ENCODE measurements at places on chromosomes 12 and 14. TPM values are rescaled to one million over a fixed set of nuclear protein-coding genes. Genes with fewer than 3 reads are reported as not detected.

Gene ZDHHC22
- total RNA-seq, result not detected

Gene TBC1D30
- 12.5 TPM for total RNA-seq

Gene PAPLN
- 43.8 TPM for total RNA-seq

Gene TIMM9
- total RNA-seq, result 43.7 TPM

Gene METTL17
- 48.3 TPM for total RNA-seq

Gene CRACR2A
- total RNA-seq, result 11.8 TPM

Gene NOXRED1
- not detected for total RNA-seq

Gene LRRK2
- total RNA-seq, result 15.4 TPM

Gene GLIPR1L2
- 0.82 TPM for total RNA-seq

Gene FERMT2
- total RNA-seq, result 162 TPM

Gene DTX1
- total RNA-seq, result 80.9 TPM

Gene CHGA
- not detected for total RNA-seq

Gene MAP4K5
- total RNA-seq, result 78.9 TPM

Gene FAM222A
- total RNA-seq, result 0.94 TPM

Gene NXPH4
- 1.4 TPM for total RNA-seq

Gene PRICKLE1
- 10.9 TPM for total RNA-seq

Gene ART4
- total RNA-seq, result 3.9 TPM

Gene AQP6
- 0.56 TPM for total RNA-seq

Gene RAB15
- 2.6 TPM for total RNA-seq

Gene REP15
- total RNA-seq, result 1.3 TPM

Gene SRRM4
- total RNA-seq, result not detected

Gene ANGEL1
- 18.8 TPM for total RNA-seq

Gene TAMALIN
- total RNA-seq, result 67.9 TPM

Gene DHRS1
- 21.9 TPM for total RNA-seq

Gene LALBA
- total RNA-seq, result not detected

Gene TAS2R31
- total RNA-seq, result 5.8 TPM

Gene TGFB3
- 54.4 TPM for total RNA-seq

Gene MIP
- not detected for total RNA-seq

Gene FGF6
- not detected for total RNA-seq

Gene ALKBH2
- total RNA-seq, result 17.2 TPM

Gene PCK2
- total RNA-seq, result 34.1 TPM

Gene RPL10L
- total RNA-seq, result not detected

Gene IL31
- not detected for total RNA-seq

Gene PMCH
- not detected for total RNA-seq

Gene NAA25
- 16.6 TPM for total RNA-seq

Gene SLC5A8
- total RNA-seq, result not detected

Gene SAMD4A
- 116 TPM for total RNA-seq

Gene GCN1
- 99.4 TPM for total RNA-seq

Gene OTX2
- total RNA-seq, result not detected

Gene NELL2
- total RNA-seq, result 22.9 TPM

Gene FAM186B
- total RNA-seq, result 0.48 TPM

Gene CLEC4C
- not detected for total RNA-seq

Gene NCAPD2
- total RNA-seq, result 14.3 TPM

Gene TTC8
- 8.6 TPM for total RNA-seq

Gene SLC10A1
- total RNA-seq, result not detected

Gene PTPRQ
- total RNA-seq, result 47.3 TPM

Gene NUAK1
- 12.7 TPM for total RNA-seq

Gene LBHD2
- total RNA-seq, result not detected

Measured in omental fat pad (tissue), 4 donors.